Uterus (tissue), 4 donors: ENCODE measurements at places on chromosomes 7 and 10.

DNA sequence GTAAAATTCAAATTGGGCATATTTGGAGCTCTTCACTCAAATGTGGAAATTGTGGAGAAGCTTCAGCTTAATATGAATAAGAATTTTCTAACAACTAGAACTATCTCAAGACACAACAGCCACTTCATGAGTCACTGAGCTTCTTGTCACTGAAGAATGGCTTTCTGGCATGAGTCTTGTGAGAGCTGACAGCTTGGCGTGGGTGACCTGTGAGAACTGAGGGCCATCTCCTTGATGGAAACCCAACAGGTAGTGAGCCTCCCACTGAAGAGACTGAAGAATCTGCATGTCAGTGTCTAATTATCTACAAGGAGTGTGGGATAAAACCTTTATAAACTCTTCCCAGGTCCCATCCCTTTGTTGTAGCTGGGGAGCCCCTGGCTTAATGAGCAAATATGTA, 66.0 kb downstream of the CLEC2L start:
- no peak for DNase-seq
- no peaks in the 10 kb centered on the region for H3K36me3 ChIP-seq
- H3K27me3 ChIP-seq = no peaks in the 10 kb centered on the region
- H3K27ac ChIP-seq = peak overlapping the region; percentile 63
- H3K4me1 ChIP-seq = no peaks in the 10 kb centered on the region

- DNase-seq = no peak
- H3K27me3 ChIP-seq = no peaks in the 10 kb centered on the region
- no peak overlapping the region for H3K4me3 ChIP-seq
- no peaks in the 10 kb centered on the region for H3K36me3 ChIP-seq
- no peak overlapping the region for H3K27ac ChIP-seq
Observed at GRCh38 chr10:21424459-21424861, 101.0 kb downstream of the SKIDA1 start.

DNA sequence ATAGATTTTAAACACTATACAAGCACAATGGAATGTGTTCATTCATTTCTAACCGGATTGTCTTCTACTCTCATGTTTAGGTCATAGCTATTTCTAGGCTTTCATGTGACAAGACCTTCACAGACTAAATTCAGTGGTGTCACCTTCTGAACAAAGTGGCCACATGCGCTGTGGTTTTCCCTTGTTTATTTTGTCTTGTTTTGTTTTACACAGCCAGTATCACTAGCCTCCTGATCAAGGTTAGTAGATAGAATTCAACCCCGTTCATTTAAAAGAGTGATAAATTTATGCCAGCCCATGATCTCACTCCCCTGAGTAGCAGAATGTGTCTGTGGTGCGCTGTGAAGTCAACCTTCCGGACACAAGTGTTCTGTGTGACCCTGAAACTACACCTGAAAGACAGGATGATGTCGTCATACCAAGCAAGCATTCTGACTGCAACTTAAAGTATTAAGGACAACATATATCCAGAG, 209.1 kb downstream of the CREB5 start:
- no peaks in the 10 kb centered on the region for H3K36me3 ChIP-seq
- H3K27ac ChIP-seq = no peak overlapping the region
- H3K4me3 ChIP-seq = no peak overlapping the region
- no peaks in the 10 kb centered on the region for H3K4me1 ChIP-seq
- DNase-seq = no peak
- no peaks in the 10 kb centered on the region for H3K27me3 ChIP-seq

DNA sequence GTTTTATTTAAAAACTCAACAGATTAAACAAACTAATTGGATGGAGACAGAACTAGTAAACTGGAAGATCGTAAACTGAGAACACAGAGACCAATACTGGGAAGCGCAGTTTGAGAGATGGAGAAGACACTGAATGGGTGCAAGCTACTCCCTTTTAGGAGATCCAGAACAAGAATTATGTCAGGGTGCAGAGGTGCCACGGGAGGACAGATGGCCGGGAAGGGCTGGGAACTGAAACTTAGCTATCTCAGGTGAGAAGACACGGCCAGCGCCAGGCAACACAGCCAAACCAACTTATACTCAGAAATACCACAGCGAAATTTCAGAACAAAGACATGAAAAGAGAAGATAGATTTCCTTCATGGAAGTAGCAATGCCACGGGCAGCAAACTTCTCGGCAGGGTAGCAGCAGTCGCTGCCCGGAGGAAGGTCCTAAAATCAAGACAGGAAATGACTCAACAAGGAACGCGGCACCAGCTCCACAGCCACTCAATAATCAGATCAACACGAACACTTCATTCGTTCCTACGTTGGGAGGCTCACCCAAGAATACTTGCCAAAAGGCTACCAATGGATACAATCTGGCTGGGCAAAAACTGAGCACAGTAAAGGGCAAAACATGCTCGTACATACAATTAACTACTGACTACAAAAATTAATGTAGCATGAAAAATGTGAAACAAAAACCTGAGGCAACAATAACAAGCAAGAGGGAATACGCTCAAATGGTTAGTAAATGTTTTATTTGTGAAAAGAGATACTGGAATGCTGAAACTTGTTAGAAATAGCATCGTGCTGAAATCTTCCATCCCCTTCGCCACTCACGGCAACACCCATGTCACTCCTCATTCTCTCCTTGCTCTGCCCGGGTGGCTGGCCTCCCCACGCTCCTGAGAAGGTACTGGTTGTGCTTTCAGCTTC, 2.2 kb upstream of the LRRC27 start:
- H3K27me3 ChIP-seq = no peaks in the 10 kb centered on the region
- H3K4me1 ChIP-seq = no peaks in the 10 kb centered on the region
- H3K36me3 ChIP-seq = no peaks in the 10 kb centered on the region
- DNase-seq = no peak
- H3K4me3 ChIP-seq = no peak overlapping the region

DNA sequence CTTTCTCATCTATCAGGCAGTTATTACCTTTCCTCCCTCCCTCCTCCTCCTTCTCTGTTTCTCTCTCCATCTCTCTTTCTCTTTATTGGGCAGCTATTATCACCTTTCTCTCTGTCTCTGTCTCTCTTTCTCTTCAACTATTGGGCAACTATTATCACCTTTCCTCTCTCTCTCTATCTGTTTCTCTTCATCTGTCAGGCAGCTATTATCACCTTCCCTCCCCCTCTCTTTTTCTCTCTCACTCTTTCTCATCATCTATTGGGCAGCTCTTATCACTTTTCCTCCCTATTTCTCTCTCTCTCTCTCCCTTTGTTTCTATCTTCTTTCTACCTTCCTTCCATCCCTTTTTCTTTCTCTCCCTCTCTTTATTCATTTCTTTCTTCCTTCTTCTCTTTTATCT, 1.2 kb downstream of the DMBT1 start:
- no peak for DNase-seq
- no peak overlapping the region for H3K27ac ChIP-seq
- H3K4me1 ChIP-seq = no peaks in the 10 kb centered on the region
- H3K27me3 ChIP-seq = no peaks in the 10 kb centered on the region

GRCh38 chr10:127159648-127160245, 36.6 kb downstream of the INSYN2A start:
- H3K27ac ChIP-seq = no peak overlapping the region
- H3K36me3 ChIP-seq = no peaks in the 10 kb centered on the region
- DNase-seq = no peak
- no peaks in the 10 kb centered on the region for H3K27me3 ChIP-seq
- no peak overlapping the region for H3K4me3 ChIP-seq
- H3K4me1 ChIP-seq = peaks cover 6% of the 10 kb centered on the region

DNA sequence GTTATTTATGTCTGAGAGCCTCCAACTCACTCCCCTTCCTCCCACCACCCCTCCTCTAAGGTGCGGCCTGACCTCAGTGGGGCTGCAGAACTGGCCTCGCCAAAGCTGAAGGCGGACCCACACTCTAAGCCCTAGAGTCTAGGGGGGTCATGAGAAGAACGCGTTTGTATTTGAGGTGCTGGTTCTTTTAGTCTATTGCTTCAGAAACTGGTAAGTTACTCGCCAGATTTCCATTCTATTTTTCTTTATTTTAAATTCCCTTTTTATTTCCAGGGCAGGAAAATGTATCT, 357.5 kb downstream of the DNAJB6 start:
- H3K4me1 ChIP-seq = no peaks in the 10 kb centered on the region
- H3K27me3 ChIP-seq = no peaks in the 10 kb centered on the region
- no peaks in the 10 kb centered on the region for H3K36me3 ChIP-seq
- no peak overlapping the region for H3K4me3 ChIP-seq
- no peak overlapping the region for H3K27ac ChIP-seq
- DNase-seq = no peak

DNA sequence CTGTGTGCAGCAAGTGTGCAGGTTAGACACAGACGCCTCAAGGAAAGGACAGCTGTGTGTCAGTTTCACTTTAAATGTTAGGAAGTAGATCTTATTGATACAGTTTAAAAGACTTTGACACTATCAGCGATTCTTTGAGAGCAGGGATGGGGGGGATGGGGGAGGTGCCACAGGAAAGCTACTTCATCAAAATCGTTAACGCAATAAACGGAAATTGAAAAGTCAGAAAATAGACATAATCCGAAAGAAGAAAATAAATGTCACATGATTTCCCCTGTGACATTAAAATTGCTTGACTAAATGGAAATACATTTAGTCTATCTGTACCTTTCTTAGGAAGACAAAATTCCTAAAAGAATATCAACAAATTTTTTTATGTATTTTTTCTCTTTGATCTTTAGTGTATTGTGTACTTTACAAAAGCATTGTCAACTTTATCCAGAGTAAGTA, 476 bp upstream of the ZNF33B start:
- peak overlapping the region; percentile 88 for H3K27ac ChIP-seq
- H3K36me3 ChIP-seq = no peaks in the 10 kb centered on the region
- no peaks in the 10 kb centered on the region for H3K27me3 ChIP-seq
- H3K4me1 ChIP-seq = no peaks in the 10 kb centered on the region
- no peak for DNase-seq
- H3K4me3 ChIP-seq = peak overlapping the region; percentile 72

DNA sequence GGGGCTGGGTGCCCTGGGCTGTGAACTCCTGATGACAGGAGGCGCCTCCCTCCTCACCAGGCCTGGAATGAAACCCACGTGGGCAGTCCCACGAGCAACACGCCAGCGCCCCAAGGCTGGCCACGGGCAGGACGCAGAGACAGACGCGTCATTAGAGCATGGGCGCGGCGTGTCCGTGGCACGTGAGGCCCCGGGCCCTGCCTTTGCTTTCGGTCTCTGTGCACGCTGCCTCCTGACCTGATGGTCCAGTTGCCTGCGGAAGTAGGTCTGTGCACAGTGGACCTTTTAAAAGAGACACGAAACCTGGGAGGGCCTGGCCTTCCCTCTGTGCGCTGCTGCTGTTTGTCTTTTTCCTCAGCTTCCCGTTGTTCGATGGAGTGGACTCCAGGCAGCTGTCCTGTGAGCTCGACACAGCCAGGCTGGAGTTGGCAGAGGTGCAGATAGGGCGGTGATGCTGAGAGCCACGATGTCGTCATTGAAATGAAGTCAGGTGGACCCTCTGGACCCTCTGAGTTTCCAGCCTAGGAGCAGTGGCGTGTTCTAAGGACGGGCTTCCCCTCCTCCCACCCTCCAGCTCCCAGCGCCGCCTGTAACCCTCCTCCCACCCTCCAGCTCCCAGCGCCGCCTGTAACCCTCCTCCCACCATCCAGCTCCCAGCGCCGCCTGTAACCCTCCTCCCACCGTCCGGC, 40.1 kb upstream of the CFAP46 start:
- no peaks in the 10 kb centered on the region for H3K4me1 ChIP-seq
- no peaks in the 10 kb centered on the region for H3K36me3 ChIP-seq
- H3K27me3 ChIP-seq = no peaks in the 10 kb centered on the region
- no peak for DNase-seq
- H3K27ac ChIP-seq = peak overlapping the region; percentile 43

DNA sequence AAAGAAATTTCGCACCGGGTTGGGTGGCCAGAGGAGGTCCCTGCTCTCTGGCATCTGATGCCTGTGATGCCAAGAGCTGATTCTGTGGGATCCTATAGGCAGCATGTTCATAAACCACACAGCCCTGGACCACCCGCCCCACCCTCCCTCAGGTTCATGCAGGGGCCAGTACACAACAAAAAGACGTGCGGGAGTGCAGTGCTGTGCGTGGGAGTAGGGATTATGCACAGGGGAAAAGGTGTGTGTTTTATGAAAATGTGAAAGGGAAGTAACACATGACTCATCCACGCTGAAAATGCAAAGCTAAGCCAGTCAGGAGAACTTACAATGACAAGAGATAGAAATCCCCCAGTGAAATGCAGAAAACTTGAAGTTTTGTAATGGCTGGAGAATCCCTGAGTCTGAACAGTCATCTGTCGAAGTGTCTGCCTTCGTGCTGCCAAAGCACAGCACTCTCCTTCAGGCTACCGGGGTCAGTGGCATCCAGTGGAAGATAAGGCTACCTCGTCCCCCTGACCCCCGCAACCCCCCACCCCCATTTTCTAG, 1.1 kb downstream of the KIAA1217 start:
- peak overlapping the region; percentile 51 for H3K4me3 ChIP-seq
- H3K27ac ChIP-seq = peak overlapping the region; percentile 90
- H3K27me3 ChIP-seq = no peaks in the 10 kb centered on the region

DNA sequence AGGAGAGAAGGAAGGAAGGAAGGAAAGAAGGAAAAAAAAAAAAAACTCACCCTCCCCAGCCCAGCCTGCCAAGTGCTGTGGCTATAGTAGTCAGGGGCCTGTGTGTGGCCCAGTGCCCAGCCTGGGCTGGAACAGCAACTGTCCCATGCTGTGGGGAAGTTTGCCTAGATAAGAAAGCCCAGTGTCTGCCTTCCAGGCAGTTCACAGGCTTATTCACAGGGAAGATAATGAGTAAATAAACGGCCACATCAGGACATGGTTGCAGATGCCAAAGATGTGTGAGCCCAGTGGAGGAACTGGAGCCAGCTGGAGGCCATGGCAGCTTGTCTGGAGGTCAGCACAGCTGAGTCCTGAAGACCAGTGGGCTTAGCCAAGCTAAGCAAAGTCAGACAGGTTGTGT, 132.4 kb upstream of the FOXK1 start:
- no peak overlapping the region for H3K27ac ChIP-seq
- H3K4me3 ChIP-seq = no peak overlapping the region
- no peaks in the 10 kb centered on the region for H3K36me3 ChIP-seq
- H3K27me3 ChIP-seq = no peaks in the 10 kb centered on the region

- DNase-seq = no peak
- no peaks in the 10 kb centered on the region for H3K27me3 ChIP-seq
- no peak overlapping the region for H3K4me3 ChIP-seq
- H3K36me3 ChIP-seq = no peaks in the 10 kb centered on the region
- H3K4me1 ChIP-seq = no peaks in the 10 kb centered on the region
Observed at GRCh38 chr10:118370499-118370898, 28.4 kb upstream of the FAM204A start.

GRCh38 chr7:100221231-100221718, 1.5 kb downstream of the PVRIG start:
- H3K36me3 ChIP-seq = no peaks in the 10 kb centered on the region
- no peak for DNase-seq
- no peaks in the 10 kb centered on the region for H3K4me1 ChIP-seq
- no peak overlapping the region for H3K27ac ChIP-seq
- no peak overlapping the region for H3K4me3 ChIP-seq
- no peaks in the 10 kb centered on the region for H3K27me3 ChIP-seq
